ENCODE measurements at places on chromosomes 7 and 10.

DNA sequence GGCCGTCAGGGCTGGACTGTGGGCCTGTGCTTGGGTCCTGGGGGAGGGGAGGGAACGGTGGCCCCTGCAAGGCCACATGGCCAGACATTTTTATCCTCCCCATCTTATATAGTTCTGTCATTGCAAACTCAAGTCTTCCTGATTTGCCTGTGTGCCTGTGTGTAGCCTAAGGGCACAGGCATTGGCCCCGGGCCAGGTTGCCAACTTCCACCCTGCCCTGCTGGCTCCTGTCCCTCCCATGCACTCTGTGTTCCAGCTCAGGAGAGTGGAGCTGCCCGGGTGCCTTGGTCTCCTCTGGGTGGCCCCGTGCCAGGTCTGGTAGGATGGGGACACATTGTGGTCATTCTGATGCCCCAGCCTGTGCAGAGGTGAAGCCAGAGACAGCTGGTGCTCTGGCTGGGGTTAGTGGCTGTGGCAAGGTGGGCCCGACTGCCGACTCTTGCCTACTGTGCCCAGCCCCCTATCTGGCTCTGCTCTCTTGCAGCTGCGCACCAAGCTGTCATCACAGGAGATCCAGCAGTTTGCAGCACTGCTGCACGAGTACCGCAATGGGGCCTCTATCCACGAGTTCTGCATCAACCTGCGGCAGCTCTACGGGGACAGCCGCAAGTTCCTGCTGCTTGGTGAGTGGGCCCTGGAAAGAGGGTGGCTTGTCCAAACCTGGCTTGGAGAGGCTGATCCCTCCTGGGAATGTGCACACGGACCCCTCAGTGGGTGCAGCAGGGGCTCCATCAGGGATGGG lies 14.8 kb downstream of the NACAD start:
- no peak for DNase-seq

DNA sequence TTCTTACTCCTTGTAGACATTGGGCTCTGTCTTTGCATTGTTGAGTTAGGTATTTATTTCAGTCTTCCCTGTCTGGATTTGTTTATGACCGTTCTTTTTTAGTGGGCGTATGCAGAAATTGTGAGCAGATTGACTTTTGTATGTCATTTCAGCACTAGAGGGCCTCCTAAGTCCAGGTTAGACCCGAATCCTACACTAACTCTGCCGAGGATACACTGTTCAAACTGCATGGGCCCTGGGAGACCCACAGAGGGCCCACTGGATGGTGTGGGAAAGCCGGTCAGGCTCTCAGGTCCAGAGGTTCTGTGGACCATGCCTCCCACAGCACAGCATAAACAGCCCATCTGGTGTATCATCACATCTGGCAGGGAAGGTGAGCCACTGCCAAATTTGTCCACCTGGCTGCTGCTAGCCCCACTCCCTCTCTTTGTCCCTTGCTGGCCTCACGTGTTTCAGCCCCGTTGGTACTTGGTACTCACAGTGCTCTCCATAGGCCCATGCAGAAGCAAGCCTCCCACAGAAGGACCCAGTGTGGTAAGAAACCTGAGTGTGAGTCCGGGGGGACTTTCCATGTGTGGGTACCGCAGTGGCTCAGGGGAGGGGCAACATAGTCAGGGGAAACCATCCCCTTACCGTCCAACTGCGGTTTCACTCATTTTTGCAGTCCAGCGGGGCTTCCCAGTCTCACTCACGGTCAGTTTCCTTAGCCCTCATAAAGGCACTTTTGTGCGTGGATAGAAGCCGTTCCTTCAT lies 112.8 kb downstream of the APBB1IP start:
- no peak for DNase-seq

DNA sequence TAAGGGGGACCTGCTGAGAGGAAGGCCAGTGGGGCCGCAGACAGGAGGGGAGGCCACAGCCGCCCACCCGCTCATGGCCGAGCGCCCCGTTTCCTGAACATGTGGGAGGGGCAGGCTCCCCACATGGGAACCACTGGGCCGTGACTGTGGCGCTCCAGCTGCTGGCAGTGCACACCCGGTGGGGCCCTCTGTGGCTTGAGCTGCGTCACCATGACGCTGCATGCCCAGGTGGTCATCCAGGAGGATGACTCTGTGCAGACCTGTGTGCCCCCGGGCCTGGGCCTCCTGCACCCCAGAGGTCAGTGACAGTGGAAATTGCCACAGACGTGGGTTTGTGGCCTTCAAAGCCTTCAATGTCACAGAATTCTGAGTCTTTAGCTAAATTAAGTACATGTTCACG lies 85.1 kb downstream of the MGMT start:
- DNase-seq, result no peak

DNA sequence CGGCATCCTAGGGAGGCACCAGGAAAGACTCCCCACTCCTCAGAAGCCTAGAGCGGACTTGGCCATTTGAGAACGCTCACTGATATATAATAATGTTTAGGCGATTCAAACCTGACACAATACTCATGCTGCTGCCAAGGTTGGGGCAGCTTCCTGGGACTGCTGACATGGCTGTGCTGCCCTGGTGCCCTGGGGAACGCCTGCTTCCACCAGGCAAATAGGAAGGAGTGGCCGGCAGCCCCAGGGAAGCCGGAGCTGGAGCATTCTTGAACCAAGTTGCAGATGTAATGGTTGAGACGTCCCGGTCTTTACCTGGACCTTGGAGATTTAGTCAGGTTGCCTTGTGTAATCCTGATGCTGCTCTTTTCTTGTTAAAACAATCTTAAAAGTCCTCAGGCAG lies 8.8 kb downstream of the GDF10 start:
- DNase-seq, result no peak

- peak; percentile 30 for DNase-seq
Observed at GRCh38 chr7:107661081-107661864, 645 bp downstream of the SLC26A4 start.

DNA sequence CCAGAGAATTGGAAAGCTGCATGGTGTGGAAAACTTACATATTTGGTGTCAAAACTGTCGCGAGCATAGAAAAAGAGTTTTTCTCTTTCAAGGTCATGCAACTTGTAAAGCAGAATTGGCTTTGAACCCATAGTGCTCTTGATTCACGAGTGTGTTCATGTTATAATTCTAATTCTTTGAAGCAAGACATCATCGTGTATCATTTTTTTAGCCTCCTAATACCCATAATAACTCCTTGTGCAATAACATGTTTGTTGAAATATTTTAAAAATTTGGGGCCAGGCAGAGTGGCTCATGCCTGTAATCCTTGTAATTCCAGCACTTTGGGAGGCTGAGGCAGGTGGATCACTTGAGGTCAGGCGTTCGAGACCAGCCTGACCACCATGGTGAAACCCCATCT lies 4.2 kb downstream of the CCL24 start:
- no peak for DNase-seq

DNA sequence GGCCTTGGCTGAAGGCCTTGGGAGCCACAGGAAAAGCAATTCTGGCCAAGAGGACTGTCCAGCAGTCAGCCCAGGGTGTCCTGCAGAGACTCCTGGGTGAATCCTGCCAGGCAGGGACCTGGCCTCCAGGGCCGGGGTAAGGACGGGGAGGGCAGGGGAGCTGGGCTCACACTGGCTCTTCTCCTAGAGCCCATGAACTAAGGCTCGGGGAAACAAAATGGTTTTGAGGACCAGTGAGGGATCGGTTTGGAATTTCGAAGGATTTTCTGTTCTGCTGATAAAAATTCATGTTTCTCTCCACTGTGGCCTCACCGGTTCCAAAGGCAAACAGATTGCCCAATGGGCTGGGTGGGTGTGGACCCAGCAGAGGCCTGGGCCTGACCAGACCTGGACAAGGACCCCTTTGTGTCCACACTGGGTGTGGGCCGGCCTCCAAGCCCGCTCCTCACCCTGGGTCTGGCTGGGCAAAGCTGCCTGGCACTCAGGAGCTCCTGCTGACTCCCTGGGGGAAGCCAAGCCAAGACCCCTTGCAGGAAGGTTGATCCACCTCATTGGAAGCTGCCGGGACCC lies 27.3 kb downstream of the FAM20C start:
- no peak for DNase-seq

GRCh38 chr7:112510001-112510742 lies 29.4 kb downstream of the LSMEM1 start:
- DNase-seq, result peak; percentile 42

DNA sequence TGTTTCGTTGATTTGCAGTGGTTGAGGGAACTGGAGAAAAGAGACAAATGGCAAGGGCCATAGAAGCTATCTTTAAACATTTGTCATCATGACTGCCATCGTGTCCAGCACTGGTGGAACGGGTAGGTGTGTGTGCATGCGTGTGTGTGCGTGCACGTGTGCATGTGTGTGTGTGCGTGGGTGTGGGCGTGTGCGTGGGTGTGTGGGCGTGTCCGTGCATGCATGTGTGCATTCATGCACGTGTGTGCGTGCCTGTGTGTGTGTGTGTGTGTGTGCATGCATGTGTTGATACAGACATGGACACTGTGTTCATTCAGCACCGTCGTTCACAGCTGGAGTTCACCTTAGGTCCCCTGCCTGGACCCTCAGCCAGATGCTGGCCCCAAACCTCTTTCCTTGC lies 38.1 kb upstream of the AP5Z1 start:
- DNase-seq, result no peak

- no peak for DNase-seq
Observed at GRCh38 chr7:128114806-128115205, 83.6 kb upstream of the LRRC4 start.

GRCh38 chr10:97138846-97139245 lies 46.9 kb downstream of the SLIT1 start:
- DNase-seq, result no peak

- peak; percentile 98 for DNase-seq
Observed at GRCh38 chr10:98361131-98362025, 53.6 kb downstream of the PYROXD2 start.

GRCh38 chr7:81062755-81063154 lies 143.9 kb upstream of the SEMA3C start:
- DNase-seq, result no peak

DNA sequence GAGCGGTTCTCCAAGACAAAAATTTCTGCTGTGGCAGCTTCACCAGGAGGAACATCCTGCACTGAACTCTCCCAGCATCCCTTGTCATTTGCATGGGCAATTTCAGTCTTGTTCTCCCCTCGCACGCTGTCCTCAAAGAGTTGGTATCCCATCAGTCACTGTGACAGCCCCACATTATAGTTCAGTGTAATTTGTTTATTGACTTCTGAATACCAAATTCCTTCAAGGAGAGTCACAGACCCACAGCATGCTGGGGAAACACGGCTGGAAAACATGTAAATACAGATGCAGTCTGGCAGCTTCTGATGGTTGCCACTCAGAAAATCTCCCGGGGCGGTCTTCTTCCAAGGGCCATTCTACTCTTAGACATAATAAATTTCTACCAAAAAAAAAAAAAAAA lies 151.0 kb upstream of the NEBL start:
- no peak for DNase-seq

DNA sequence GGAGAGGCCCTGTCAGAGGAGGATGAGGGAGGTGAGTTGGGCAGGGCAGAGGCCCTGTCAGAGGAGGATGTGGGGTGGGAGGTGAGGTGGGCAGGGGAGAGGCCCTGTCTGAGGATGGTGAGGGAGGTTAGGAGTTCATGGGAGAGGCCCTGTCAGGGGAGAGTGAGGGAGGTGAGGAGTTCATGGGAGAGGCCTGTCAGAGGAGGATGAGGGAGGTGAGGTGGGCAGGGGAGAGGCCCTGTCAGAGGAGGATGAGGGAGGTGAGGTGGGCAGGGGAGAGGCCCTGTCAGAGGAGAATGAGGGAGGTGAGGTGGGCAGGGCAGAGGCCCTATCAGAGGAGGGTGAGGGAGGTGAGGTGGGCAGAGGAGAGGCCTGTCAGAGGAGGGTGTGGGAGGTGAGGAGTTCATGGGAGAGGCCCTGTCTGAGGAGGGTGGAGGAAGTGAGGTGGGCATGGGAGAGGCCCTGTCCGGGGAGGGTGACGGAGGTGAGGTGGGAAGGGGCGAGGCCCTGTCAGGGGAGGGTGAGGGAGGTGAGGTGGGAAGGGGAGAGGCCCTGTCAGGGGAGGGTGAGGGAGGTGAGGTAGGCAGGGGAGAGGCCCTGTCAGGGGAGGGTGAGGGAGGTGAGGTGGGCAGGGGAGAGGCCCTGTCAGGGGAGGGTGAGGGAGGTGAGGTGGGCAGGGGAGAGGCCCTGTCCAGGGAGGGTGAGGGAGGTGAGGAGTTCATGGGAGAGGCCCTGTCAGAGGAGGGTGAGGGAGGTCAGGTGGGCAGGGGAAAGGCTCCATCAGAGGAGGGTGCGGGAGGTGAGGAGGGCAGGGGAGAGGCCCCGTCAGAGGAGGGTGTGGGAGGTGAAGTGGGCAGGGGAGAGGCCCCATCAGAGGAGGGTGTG lies 73.7 kb downstream of the INPP5A start:
- DNase-seq, result no peak

GRCh38 chr7:105945848-105946247 lies 17.2 kb upstream of the CDHR3 start:
- DNase-seq, result no peak

DNA sequence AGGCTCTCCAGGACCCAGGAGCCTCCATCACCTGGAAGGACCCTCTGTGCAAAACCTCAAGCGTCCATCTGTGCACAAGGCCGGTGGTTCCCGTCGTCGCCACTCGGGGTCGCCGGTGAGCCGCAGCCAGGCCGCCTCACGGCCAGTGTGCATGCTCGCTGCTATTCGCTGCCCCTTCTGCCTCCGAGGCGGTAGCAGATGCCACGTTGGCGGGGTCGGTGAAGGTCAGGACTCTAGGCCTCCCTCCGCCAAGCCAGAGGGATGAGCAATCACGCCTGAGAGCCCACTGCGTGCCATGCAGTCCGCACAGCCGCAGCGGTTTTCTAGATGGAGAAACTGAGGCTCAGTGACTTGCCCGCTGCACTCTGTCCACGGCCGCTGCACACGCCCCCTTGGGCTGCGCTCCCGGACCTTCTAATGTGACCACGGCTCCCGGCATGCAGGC lies 5.7 kb downstream of the UPK3B start:
- DNase-seq, result peak; percentile 47

GRCh38 chr7:20447021-20447650 lies 116.4 kb downstream of the ITGB8 start:
- DNase-seq, result no peak

DNA sequence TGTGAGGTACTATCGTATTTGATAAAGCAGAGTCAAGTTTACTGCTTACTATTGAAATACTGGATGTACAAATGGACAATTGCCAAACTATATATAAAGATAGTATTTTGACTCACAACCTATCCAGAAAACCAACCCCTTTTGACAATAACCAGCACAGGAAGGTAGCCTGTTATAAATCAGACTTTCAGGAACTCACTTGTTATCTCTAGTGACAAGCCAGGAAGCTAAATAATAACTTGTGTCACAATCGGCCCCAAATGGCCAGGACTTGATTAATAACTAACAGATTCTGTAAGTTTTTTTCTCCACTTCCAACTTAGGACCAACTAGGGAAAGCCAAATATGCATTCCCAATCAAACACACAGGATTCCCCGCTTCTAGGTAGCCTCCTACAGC lies 38.8 kb upstream of the SLC35G1 start:
- no peak for DNase-seq
